ENCODE measurements at places on chromosomes 1 and 21.

- DNase-seq: no peak
Measured at GRCh38 chr1:113663165-113663951, 95.9 kb downstream of the PHTF1 start.

GRCh38 chr1:209536843-209537242 is 46.7 kb upstream of the CAMK1G start:
- DNase-seq: no peak

GRCh38 chr21:36072453-36073162 is 2.8 kb downstream of the CBR1 start:
- DNase-seq: no peak

GRCh38 chr1:231494439-231495110 is 33.9 kb upstream of the TSNAX start:
- no peak for DNase-seq

DNA sequence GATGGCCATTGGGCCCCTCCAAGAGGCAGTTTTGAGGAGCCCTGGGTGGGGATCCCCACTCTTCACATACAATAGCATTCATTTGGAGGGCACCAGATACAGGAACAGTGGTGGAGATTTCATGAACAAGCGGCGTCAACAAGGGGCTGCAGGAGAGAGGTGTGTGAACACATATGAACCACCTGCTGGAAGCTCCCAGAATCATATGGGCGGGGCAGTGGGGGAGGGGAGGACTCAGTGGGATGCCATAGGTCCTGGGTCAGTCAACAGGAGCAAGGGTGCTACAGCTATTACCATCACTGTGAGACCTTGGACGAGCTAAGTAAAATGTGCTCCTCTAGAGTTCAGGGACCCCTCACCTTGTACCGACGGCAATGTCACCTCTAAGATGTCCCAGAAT is 100.4 kb upstream of the IRF2BP2 start:
- DNase-seq: peak; percentile 35

DNA sequence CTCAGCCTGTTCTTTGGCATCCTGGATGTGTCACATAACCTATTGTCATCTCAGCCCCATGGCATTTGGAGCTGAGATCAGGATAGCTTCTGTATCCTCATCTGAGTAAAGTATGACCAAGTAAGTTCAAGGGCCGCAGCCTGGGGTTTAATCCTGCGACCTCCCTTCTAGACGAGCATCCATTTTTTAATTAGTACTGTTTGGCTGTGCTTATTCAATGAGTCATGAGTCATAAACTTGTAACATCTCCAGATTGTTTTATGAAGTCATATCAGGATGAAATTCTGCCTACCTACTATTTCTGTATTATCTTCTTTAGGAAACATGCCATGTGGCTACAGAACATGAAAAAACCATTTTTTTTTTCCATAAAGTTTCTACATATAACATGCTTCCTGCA is 119.1 kb downstream of the ERG start:
- no peak for DNase-seq
